ENCODE measurements at places on chromosomes 2 and 18.

GRCh38 chr2:63242747-63243146 lies 192.1 kb downstream of the OTX1 start:
- no peak for ATAC-seq

DNA sequence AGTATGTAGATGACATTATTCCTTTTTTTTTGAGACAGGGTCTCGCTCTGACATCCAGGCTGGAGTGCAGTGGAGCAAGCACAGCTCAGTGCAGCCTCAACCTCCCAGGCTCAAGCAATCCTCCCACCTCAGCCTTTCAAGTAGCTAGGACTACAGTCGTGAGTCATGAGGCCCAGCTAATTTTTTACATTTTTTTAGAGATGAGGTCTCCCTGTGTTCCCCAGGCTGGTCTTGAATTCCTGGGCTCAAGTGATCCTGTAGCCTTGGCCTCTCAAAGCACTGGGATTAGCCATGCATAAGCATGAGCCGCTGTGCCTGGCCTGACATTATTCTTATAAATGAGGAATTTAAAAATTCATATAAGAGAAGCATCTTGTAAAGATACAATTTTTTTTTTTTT lies 86.9 kb downstream of the FAM117B start:
- ATAC-seq = no peak

GRCh38 chr2:232634206-232635150 lies 1.1 kb downstream of the EFHD1 start:
- ATAC-seq = no peak

GRCh38 chr2:170695521-170696410 lies 19.4 kb upstream of the SP5 start:
- ATAC-seq = no peak

DNA sequence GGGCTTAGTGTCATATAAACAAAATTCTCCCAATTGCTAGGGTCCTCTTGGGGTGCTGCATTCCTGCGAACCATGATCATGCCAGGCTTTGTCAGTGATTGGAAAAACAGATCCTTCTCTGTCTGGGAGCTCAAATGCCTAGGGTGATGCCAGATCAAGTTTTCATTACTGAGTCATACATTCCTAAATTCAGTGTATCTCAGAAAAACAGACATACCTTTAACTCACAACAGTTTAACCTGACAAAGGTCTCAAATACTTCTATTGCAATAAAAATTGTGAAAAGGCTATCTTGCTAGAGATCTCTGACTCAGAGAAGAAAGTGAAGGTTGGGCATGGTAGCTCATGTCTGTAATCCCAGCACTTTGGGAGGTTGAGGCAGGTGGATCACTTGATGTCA lies 86.9 kb downstream of the SH3YL1 start:
- no peak for ATAC-seq

- no peak for ATAC-seq
Observed at GRCh38 chr2:202299712-202300111, 34.1 kb downstream of the NOP58 start.

- no peak for ATAC-seq
Observed at GRCh38 chr18:24841536-24841935, 381.1 kb downstream of the HRH4 start.

- ATAC-seq = no peak
Observed at GRCh38 chr18:33014060-33014796, 241.4 kb upstream of the KLHL14 start.

- no peak for ATAC-seq
Observed at GRCh38 chr2:148362144-148362796, 282.3 kb upstream of the EPC2 start.

DNA sequence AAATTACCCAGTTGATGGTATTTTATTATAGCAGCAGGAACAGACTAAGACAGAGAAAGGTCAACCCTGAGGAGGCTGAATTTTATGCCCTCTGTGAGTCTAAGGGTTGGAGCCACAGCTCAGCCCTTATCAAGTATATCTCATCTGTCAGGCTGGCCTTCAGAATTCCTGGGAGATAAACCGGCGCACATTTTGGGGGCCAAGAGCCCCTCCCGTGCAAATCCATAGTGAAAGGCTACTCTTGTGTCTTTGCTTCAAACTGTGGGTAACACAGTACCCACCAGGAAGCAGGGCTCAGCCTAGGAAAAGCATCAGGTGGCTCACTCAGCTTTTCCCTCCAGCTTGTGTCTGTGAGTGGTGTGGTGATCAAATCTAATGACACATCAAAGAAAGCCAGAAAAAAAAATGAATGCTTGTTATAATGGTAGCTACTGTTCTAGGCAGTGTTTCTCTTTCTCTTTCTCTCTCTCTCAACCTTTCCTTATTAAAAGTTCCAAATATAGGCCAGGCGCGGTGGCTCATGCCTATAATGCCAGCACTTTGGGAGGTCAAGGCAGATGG lies 25.0 kb upstream of the ASXL2 start:
- ATAC-seq = no peak

GRCh38 chr2:29492701-29493100 lies 377.5 kb downstream of the CLIP4 start:
- no peak for ATAC-seq

- ATAC-seq = no peak
Observed at GRCh38 chr18:48782381-48782861, 168.3 kb downstream of the SMAD7 start.

DNA sequence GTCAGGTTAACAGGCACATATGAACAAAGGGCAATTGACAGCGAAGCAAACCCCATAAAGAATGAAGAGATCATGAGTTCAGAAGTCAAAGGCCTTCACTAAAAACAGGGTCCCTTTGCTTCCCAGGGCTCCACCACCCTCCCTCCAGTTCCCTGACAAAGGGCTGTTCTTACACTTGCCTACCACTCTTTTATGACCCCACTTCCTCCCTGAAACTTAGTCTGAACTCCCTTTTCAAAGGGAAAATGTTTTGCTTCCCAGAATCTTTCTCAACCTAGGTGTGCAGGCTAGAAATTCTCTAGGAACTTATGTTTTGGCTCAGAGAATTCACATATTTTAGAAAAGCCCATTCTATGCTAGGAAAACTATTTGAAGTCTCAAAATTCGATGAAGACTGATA lies 86.0 kb upstream of the ITGA4 start:
- no peak for ATAC-seq

DNA sequence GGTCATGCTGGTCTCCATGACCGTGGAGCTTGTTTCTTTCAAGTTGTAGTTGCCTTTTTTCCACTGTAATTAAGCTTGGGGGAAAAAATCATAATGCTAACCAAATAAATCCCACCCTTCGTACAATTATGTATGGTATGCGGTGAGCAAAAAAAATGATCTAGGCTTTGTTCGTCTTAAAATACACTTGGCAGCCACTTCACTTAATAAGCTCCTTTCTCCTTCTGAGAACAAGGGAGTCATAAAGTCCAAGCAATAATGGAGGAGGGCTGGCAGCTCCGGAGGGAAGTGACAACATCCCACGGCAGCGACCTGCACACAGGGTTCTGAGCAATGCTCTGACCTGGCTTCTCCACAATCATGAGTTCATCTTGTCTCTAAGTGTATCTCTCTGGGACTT lies 91.2 kb upstream of the KLHL29 start:
- ATAC-seq = no peak

All from esophagus mucosa (tissue), 1 donor.